ENCODE measurements at places on chromosomes 16 and 17. TPM values are rescaled to one million over a fixed set of nuclear protein-coding genes. Genes with fewer than 3 reads are reported as not detected.

DNA sequence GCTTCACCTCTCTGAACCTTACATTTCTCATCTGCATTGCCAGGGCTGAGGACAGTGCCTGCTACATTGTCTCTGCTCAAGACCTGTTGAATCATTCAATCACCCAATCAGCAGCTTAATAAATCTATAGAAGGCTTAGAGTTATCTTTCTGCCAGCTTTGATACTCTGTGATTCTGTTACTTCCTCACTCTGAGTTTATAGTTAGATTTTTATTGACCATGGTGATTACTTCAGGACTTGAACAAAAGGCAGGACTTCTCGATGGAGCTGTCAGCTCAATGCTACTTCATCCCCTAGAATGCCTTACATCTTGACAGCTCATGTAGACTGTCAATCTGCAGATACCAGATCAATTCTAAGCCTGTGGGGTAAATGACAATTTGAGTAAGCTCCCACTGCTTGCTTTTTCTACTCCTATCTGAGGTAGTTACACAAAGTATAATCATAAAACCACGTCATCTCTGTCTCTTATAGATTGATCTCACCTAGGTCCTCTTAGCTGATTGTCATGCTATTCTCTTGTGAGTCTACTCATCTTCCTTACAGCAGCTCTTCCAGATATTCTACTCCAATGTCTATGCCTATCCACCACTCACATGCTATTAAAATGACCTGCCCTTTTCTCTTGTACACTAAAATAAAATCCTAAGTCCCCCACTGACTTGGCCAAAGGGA, 318.3 kb upstream of the CA10 start:
- no peak for DNase-seq

GRCh38 chr17:32672711-32673110, 185.9 kb downstream of the CDK5R1 start:
- DNase-seq = no peak

EFNB3 gene
- 0.86 TPM for polyA plus RNA-seq

CACNG1 gene
- polyA plus RNA-seq = not detected

GRCh38 chr17:53516636-53517035, 306.1 kb upstream of the KIF2B start:
- DNase-seq = no peak

- no peak for DNase-seq
Observed at GRCh38 chr17:80871341-80871740, 120.3 kb upstream of the CHMP6 start.

GRCh38 chr17:39997543-39997942, 16.9 kb downstream of the PSMD3 start:
- no peak for DNase-seq

DNA sequence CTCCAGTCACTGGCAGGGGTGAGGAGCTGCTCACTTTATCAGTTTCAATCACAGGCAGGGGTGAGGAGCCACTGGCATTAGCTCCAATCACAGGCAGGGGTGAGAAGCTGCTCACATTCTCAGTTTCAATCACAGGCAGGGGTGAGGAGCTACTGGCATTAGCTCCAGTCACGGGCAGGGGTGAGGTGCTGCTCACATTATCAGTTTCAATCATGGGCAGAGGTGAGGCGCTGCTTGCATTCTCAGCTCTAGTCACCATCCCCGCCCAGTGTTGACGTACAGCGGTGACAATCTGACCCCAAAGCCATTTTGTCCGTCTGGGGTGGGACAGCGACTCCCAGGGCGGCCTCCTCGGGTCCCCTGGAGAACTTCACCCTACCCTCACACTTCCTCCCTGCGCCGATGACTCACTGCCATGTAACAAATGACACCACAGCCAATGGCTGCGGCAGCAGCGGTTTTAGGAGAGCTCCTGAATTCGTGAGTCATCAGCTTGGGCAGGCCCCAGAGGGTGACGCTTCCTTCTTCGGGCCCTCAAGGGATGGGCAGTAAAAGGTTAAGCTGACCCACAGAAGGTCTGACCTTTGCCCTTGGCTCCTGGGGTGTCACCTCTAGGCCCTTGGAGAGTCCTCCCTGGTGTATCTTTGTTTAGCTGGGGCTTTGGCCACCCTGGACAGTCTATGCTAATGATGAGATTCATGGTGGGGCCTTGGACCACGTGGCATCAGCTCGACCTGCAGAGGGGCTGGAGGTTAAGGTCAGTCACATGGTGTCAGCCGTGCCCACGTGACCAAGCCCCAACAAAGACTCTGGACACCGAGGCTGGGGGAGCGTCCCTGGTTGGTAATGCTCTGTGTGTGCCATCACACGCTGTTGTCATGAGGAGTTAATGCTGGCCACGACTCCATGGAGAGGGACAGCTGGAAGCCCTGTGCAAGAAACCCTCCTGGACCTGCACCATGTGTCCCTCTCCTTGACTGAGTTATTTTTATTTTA, 171.7 kb downstream of the C16orf95 start:
- DNase-seq = no peak

KRT28 gene
- not detected for polyA plus RNA-seq
